ENCODE measurements at places on chromosomes 13 and 19.

DNA sequence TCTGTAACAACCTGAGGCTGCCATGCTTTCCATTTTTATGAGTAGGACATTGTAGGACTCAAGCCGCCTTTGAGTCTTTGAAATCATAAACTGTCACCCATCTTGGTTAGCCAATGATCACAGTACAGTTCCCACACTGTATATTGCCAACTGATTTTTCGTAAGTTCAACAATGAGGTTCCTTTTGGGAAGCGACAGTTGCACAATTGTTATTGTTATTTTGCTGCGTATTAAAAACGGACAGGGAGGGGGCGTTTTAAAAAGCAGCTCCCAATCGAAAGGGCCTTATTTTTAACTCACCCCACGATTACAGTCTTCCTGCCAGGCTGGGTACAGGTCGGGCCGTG, 601 bp downstream of the SLC46A3 start:
- DNase-seq: no peak

GRCh38 chr19:17946965-17947784, 14.4 kb downstream of the CCDC124 start:
- DNase-seq: peak; percentile 73

- no peak for DNase-seq
Observed at GRCh38 chr13:53405616-53406015, 377.0 kb downstream of the OLFM4 start.

DNA sequence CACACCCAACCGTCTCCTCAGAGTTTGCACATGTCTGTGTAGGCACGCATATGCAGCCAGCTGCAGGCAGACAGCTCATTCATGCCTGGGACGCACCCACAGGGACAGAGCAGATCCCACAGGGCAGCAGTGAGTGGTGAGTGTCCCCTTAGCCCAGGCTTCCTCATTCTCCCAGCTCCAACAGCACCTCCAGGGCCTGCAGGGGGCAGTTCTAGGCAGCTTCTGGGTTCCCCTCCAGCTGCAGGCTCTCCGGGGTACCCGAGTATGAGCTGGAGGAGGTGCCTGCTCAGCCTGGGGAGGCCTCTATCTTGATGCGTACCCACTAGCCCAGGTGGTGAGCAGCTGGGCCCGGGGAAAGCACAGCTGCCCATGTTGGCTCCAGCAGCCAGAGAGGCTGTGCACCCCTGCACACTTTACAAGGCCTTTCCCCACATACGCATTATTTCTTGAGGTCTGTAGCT, 1.3 kb upstream of the SHANK1 start:
- DNase-seq: no peak

DNA sequence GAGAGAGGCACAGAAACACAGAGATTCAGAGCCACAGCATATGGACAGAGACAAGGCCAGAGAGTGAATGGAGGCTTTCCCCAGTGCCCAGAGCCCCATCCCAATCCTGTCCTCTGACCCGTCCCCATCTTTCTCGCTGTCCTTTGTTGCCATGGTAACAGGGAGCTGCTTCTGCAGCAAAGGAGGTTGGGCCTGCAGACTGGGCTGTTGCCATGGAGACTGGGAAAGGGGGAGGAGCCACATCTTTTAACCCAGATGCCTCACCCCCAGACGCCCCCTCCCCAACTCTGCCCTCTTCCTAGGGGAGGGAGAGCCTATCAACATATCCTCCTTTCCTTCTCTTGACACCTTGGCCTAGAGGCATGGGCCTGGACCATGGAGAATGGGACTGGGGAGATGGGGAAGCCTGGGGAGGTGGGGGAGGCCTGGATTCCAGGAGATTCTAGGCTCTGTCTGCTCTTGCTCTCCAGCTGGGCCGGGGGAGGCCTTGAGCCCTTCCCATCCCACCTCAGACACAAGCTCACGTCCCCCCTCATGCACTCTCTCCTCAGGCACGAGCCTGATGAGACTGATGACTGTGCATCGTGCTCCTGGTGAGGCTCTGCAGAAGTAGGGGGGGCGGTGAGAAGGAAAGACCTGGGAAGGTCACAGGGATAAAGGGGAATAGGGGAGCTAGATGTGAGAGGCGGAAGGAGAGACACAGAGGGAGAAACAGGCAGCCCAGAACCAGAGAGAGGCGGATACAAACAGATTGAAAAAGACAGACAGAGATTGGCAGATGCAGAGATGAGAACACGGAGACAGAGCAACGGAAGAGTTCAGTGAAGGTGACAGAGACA, 2.1 kb upstream of the ATP1A3 start:
- no peak for DNase-seq

DNA sequence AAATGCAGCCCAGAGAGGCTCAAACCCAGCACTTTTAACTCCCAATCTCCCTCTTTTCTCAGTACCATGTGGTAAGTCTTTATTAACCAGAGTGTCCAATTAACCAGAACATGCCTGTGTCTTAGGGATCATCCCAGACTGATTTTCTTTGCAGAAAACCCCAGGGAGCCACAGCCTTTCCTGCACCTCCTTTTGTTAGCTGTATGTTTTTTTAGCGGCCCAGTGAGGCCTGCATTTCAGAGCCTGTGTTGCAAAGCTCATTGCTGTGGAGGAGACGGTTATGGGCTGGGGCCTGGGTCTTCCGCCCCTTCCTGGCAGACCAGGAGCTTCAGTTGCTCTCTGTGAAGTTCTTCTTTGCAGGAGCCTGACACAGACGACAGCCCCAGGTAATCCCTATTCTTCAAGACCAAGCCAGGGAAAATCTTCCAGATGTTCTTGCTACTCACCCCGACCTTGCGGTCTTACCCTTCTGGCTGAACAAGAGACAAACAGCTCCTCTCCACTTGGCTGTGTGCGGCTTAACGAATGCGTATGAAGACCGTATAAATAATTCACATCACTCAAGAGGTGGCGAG, 70.7 kb upstream of the TSHZ3 start:
- no peak for DNase-seq

- no peak for DNase-seq
Observed at GRCh38 chr19:4722671-4723594, 709 bp downstream of the DPP9 start.

DNA sequence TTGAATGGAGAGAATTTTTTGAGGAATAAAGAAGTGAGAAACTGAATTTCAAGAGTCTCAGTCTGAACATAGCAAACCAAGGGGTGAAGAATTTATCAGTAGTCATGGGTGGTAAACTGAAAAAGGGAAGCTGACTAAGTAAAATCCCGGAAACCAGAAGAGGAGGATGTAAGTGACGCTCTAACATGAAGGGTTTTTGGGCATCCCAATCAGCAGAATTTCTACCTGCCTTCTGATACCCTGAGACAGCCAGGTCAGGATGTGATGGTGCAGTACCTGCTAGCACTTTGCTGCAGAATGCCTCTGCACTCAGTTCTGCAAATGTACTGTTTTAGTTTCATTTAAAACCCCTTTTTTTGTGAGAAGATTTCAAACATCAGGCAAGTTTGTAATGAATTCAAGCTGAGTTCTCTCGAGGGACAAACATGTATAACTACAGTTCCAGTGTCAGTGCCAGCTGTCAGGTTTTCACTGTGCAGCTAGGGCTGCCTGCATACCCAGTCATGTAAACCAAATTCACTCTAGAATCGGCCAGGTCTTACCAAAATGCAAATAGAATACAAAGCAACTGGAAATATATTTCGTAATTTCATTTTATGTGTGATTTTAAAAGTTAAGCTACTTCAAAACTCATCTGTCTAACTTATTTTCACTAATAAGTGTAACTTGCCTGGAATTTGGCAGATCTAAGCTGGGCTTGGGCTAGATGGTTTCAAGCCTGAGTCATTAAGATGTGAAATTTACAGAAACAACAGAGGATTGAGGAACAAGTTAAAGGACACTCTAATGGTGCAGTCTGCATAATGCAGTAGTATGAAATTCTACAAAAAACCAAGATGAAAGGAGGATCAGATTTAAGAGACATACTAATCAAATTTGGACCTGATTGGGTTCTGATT, 13.8 kb downstream of the METTL21C start:
- no peak for DNase-seq
